ENCODE measurements at places on chromosomes 1 and 21.

- no peak for DNase-seq
Observed at GRCh38 chr1:63883494-63884235, 109.8 kb downstream of the ROR1 start.

DNA sequence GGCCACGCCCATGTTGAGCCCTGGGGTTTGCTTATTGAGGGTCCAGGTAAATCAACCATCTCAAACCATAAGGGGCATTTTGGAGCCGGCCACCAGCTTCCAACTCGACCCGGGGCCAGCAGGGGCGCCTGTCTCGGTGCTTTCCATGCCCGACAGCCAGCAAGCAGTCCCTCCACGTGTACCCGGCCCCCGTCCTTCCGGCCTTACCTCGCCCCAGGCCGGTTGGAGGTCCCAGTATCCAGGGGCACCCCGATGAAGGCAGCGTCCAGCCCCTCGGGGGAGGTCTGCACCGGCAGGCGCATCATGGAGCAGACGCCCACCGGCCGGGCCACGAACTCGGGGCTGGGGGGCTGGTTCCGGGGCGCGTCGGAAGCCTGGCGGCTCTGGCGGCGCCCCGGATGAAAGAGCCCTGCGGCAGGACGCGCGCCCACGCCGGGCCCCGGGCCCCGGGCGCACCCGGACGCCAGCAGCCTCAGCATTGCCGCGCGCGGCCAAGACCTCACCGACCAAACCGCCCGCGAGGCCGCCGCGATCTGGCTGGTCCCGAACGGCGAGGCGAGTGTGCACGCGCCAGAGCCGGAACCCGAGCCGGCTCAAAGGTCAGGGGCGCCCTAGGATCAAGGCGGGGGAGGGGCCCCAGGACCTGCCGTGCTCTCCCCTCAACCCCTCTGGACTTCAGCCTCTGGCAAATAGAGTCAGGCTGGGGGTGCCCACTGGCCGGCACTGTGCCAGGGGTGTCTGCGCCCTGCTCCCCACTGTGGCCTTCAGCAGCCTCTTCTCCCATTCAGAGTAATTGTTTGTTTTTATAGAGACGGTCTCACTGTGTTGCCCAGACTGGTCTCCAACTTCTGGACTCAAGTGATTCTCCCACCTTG is at the start of gene AGMAT:
AGMAT (minus strand) TSS at position 563 of the 875 bp plus-strand sequence; CDS start at position 479, 84 bp downstream.
- DNase-seq = peak; percentile 45

- no peak for DNase-seq
Observed at GRCh38 chr1:63623952-63624351, 30.7 kb downstream of the PGM1 start.

GRCh38 chr1:95584315-95584714 is 350.3 kb downstream of the RWDD3 start:
- no peak for DNase-seq

- no peak for DNase-seq
Observed at GRCh38 chr1:221448585-221449175, 293.2 kb downstream of the DUSP10 start.
